ENCODE measurements at places on chromosomes 16 and 17.

DNA sequence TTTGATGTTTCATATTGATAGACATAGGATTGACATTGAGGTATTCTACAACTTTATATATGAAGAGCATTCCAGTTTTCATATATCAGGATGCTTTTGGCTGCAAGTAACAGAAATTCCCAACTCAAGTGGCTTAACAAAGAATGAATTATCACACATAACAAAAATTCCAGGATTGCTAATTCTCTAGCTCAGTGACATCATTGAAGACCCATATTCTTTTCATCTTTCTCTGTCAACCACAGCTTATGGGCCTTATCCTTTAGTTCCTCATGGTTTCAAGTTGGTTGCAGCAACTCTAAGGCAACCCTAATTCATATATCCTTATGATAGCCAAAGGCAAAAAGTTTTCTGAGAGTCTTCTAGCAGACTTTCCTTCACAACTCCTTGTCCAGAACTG is 91.5 kb upstream of the HAS3 start:
- DNase-seq = no peak

DNA sequence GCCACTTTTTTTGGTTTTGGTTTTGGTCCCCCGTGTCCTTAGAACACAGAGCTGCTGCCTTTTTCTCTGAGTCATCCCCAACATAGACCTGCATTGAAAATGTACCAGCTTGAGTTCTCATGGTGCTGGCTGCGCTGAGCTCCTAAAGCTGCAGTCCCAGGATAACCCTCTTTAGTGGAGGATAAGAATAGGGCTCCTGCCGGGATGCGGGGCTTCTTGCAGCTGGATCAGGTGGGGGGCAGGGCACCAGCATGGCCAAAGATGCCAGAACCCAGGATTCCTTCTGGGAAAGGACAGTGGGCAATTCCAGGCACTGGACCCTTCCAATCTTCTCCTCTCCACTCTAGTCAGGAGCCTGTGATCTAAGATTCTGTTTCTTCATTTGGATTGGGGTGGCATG is 8.3 kb upstream of the CLUH start:
- no peak for DNase-seq

- no peak for DNase-seq
Observed at GRCh38 chr16:86918637-86919036, 340.3 kb downstream of the FOXL1 start.

DNA sequence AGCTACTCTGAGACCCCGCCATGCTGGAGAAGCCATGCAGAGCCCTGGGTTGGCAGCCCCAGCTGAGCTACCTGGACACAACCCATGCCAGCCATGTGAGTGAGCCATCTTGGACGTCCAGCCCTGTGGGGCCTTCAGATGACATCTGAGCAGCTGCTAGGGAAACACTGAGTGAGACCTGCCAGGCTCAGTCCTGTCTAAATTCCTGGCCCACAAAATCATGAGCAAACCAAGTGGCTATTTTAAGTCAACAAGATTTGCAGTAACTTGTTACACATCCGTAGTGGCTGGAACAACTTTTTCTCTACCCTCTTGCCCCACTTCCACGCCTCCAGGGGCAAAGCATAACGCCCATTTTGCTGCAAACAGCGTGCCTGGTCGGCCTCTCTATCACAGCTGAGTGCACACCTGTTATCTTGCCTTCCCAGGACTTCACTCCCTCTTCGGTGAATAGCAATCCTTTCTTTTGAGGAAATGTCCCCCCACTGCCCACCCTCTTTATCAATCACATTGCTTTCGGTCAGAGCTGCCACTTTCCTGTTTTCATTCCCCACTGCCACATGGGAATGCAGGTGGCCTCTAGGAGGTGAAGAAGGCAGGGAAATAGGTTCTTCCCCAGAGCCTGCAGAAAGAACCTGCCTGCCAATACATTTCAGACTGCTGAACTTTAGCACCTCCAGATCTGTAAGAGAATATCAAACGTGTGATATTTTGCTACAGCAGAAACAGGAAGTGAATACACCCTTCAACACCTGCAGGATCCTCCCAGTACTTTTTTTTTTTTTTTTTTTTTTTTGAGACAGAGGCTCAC is 7.4 kb upstream of the SCIMP start:
- no peak for DNase-seq
